ENCODE measurements at places on chromosomes 2 and 18. TPM values are rescaled to one million over a fixed set of nuclear protein-coding genes. Genes with fewer than 3 reads are reported as not detected.

The CXCR1 gene
- not detected for total RNA-seq

The ELOA2 gene
- total RNA-seq: not detected

The EIPR1 gene
- total RNA-seq: 68.4 TPM

The CYRIA gene
- total RNA-seq: 2.0 TPM

The FLACC1 gene
- total RNA-seq: 0.22 TPM

The REL gene
- 3.0 TPM for total RNA-seq

The SERPINB10 gene
- total RNA-seq: 0.98 TPM

All from epithelial cell of proximal tubule (primary cell).